ENCODE measurements at places on chromosomes 6 and 20. TPM values are rescaled to one million over a fixed set of nuclear protein-coding genes. Genes with fewer than 3 reads are reported as not detected.
A peak's percentile ranks its signal among the peaks of the same experiment; 100 is the strongest.

- H3K27me3 ChIP-seq = peaks cover 10% of the 10 kb centered on the region
- no peak overlapping the region for H3K27ac ChIP-seq
- no peak for DNase-seq
- H3K36me3 ChIP-seq = no peaks in the 10 kb centered on the region
Measured at GRCh38 chr20:61354001-61354390, 101.9 kb downstream of the CDH4 start.

Gene COX4I2
- total RNA-seq = not detected

- peak; percentile 38 for DNase-seq
- peak overlapping the region; percentile 88 for H3K4me3 ChIP-seq
Measured at GRCh38 chr6:30885999-30886896, 1.9 kb downstream of the DDR1 start.

DNA sequence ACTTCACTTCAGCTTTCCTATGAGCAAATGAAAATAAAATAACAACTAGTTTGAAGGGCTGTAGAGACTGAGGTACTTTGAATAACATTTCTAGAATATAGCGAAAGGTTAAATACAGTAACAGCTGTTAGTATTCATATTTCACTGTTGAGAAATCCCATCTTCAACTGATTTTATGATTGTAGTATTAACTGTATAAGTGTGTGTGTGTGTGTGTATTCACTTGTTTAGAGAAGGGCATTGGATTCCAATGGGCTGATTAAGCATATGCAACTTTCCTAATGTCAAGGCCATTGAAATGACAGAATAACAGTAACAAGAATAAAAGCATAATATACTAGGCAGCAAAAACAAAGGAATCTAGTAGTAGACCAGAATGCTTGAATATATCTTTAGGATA, 957.5 kb upstream of the EPHA7 start:
- no peaks in the 10 kb centered on the region for H3K4me1 ChIP-seq
- H3K27ac ChIP-seq = no peak overlapping the region
- H3K27me3 ChIP-seq = no peaks in the 10 kb centered on the region
- no peak for DNase-seq

- H3K27me3 ChIP-seq = peaks cover 3% of the 10 kb centered on the region
- no peak for DNase-seq
- H3K4me1 ChIP-seq = no peaks in the 10 kb centered on the region
- no peak overlapping the region for H3K4me3 ChIP-seq
- H3K36me3 ChIP-seq = no peaks in the 10 kb centered on the region
Measured at GRCh38 chr6:160735523-160735922, 33.5 kb downstream of the PLG start.

Gene ZSCAN23
- 18.2 TPM for total RNA-seq

- no peaks in the 10 kb centered on the region for H3K36me3 ChIP-seq
- H3K27ac ChIP-seq = peak overlapping the region; percentile 2
- peaks cover 8% of the 10 kb centered on the region for H3K27me3 ChIP-seq
- DNase-seq = no peak
- H3K4me1 ChIP-seq = peaks cover 13% of the 10 kb centered on the region
- peak overlapping the region; percentile 1 for H3K4me3 ChIP-seq
Measured at GRCh38 chr6:159759645-159760044, 2.2 kb upstream of the ACAT2 start.

Gene SMOC2
- total RNA-seq = 0.44 TPM
